ENCODE measurements at places on chromosomes 1 and 21.

GRCh38 chr1:27601771-27602461 is 2.0 kb downstream of the AHDC1 start:
- DNase-seq = no peak

DNA sequence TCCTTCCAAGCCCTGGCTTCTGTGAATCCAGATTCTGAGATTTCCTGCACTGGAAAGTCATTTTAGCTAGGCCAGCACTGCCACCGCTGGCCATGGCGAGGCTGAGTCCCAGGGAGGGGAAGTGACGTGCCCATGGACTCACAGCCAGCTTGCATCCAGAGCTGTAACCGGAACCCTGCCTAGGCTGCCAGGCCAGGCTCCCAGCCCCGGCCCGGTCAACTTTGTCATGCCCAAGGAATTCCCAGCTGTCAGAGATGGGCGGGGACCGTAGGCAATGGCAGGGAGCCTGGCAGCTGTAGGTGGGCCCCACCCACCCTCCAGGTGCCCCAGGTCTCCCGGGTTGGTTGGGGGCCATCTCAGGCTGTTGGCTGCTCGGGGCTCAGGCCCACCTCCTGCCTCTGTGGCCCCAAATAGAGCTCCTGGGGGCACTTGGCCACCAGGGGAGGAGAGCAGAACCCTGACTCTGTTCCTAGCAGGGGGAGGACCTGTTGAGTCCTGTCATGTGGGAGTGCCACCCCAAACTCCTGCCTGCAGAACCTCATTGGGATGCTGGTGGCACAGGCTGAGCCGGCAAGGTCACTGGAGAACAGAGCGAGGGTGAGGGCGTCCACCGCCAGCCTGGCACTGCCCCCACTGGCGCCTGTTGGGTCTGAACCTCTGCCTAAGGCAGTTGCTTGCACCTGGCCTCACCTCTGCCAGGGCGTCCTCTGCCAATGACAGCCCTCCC is 57.8 kb downstream of the FOXO6 start:
- no peak for DNase-seq

- DNase-seq = no peak
Observed at GRCh38 chr1:229148041-229148671, 122.8 kb upstream of the RAB4A start.

- no peak for DNase-seq
Observed at GRCh38 chr1:64871256-64871655, 95.1 kb downstream of the JAK1 start.

- DNase-seq = no peak
Observed at GRCh38 chr1:219443763-219444162, 169.1 kb downstream of the ZC3H11B start.

DNA sequence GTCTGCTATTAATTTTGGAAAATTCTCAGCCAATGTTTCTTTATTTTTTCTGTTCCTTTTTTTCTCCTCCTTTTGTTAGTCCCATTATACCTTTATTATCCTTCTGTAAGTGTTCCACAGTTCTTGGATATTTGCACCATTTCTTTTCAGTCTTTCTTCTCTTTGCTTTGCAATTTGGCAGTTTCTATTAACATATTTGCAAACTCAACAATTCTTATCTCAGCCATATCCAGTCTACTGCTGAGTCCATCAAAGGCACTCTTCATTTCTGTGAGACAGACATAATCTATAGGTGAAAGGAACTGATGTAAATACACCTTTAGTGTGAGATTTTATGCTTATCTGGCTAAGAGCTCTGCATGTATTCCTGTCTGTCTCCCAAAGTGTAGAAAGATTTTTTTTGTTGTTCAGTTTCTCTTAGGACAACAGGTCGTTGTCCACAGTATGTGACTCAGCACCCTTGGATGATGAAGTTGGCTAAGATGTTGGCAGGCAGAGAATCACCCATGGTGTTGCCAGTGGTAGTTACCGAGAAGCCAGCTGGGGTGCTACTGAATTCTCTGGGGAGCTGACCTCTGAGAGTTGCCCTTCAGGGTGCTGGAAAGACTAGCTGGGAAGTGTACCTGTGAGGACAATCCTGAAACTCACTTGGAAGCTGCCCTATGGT is 38.4 kb downstream of the LEPR start:
- DNase-seq = no peak

- DNase-seq = no peak
Observed at GRCh38 chr1:152870831-152871730, 7.0 kb upstream of the SMCP start.

DNA sequence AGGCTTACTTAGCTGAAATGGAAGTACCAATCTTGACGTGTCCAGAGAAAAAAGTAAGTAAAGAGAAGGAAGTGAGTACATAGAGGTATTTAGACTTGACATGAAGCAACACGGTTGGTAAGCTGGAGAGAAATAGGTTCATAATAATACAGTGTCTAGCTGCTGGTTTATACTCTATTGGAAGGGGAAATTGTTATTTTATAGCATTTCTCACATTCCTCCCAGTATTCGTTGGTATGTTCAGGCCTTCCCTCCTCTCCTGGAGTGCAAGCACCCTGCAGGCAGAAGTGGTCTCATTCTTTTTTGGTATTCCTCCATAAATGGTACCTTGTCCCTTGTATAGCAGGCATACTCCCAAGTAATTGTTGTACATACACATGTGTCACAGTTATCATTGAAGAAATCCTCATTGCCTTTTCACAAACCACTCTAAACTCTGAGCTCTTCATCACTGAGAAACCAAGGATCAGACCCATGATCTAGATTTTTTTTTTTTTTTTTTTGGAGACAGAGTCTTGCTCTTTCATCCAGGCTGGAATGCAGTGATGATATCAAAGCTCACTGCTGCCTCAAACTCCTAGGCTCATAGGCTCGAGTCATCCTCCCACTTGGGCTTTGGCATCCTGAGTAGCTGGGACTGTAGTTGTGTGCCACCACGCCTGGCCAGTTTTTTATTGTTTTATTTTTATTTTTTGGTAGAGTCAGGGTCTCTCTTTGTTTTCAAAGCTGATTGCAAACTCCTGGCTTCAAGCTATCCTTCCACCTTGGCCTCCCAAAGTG is 9.8 kb upstream of the IPO9 start:
- no peak for DNase-seq

DNA sequence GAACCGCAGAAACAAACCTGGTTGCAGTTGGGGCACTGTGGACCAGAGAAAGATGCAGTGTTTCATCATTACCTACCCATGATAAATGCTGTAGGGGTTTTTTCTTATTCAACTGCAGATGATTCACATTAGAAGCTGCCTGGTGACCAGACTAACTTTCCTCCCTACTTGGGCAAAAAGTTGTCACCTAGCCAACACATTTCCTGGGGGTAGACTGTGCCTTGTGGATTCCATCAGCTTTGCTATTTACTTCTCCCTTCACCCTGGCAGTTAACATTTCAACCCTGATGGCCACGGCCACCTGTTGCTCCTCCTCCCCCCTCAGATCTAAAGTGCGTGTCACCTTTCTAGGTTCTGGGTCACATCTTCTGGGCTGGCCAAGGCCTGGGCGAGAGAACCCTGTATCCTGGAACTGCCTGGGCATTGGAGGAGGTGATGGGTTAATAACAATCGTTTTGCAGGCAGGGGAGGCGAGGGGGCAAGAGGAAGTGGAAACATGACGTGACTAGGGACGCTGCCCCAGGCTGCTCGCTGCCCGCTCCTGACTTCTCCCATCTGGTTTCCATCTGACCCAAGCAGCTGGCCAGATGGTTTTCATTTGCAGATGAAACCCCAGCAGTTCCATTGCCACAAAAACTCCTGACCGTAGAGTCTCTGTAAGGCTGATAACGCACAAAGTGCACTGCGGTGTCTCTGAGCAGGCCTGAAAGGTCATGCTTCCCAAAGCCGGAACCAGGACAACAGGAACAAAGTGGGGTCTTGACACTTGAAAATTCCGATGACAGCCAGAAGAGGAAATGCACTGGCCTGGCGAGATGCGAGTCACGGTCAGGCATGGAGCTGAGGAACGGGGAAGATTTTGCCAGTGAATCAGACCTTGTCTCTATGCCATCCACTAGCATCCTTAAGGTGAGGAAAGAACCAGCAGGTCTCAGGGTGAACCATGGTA is 36.6 kb downstream of the CAPZB start:
- no peak for DNase-seq

- no peak for DNase-seq
Observed at GRCh38 chr1:52911541-52911940, 10.0 kb downstream of the ECHDC2 start.

GRCh38 chr1:200911361-200911760 is 16.7 kb downstream of the INAVA start:
- no peak for DNase-seq

DNA sequence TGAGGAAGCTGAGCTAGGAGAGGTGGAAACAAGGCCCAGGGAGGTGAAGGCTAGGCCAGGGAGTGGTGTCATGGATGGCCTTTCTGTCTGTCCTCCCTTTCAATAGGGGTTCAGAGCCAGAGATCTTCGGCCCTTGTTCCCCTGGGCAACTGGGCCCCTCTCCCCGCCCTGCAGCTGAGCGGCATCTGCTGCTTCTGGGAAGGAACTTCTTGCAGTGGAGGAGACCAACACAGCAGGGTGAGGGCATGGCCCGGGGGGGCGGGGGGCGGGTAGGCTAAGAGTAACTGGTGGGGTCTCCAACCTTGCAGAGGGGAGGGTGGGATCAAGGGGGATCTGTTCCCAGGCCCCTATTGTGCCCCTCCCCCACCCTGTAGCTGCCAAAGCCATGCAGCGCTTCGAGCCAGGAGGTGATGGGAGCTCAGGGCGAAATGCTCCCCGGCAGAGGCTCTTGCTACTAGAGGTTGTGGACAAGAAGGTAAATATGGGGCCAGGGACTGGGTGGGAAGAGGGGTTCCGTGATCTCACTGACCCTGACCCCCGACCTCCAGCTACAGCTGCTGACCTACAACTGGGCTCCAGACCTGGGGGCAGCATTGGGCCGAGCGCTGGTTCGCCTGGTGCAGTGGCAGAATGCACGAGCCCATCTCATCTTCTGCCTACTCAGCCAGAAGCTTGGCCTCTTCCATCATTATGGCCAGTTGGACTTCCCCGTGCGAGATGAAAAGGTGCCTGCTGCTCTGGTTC is 11.7 kb downstream of the HYI start:
- DNase-seq = no peak

DNA sequence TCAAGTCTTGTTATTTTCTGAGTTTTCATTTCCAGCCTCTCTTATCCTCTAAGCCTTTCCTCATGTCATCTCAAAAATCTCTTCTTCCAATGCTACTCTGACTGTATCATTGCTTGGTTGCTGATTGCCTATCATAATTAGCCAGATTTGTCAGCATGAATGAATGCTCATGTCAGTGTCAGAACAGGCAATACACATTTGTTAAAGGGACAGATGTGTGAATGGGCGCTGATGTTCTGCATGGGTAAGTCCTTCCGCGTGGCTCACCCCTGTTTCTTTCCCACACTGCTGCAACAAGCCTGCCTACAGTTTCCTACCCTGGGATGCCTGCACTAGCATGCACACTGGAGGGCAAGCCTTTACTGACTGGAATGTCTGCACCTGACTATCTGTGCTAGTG is 100.6 kb downstream of the RHOU start:
- no peak for DNase-seq

DNA sequence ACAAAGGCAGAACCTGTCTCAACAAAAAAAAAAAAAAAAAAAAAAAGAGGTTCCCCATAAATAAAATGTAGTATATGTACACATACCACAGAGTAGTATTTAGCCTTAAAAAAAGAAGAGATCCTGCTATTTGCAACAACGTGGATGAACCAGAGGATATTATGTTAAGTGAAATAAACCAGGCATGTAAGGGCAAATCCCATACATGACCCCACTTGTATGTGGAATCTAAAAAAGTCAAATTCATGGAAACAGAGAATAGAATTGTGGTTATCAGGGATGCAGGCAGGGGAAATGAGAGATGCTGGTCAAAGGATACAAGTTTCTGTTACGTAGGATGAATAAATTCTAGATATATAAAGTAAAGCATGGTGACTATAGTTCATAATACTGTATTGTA is 16.7 kb downstream of the SLC44A3 start:
- DNase-seq = no peak

DNA sequence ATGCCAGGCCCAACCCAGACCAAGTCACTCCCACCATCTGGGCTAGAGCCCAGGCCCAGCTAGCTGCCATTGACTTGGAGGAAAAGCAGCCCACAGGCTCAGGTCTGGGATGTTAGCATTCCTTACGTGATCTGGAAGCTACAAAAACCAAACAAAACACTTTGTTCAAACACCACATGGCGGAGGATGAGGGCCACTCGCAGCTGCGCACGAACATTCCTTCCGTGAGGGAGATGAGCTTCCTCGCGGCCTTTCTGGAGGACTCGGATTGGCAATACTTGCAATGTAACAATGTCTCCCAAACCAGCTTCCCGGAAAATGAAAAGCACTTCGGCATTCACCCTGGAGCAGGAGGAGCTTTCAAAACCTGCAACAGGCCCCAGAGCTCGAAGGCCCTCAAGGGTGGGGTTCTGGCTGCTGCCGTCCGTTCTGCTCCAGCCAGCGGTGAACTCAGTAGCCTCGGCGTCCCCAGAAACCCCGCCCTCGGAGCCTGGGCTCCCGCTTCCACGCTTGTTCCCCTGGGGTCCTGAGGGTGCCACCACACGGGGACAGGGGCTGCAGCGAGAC is 40.5 kb downstream of the COL6A1 start:
- no peak for DNase-seq

GRCh38 chr21:14773777-14774345 is 227.7 kb upstream of the SAMSN1 start:
- peak; percentile 3 for DNase-seq

GRCh38 chr21:24705201-24705600 is 902.1 kb downstream of the MRPL39 start:
- no peak for DNase-seq

GRCh38 chr1:117605164-117605773 is 579 bp upstream of the TENT5C start:
- DNase-seq = no peak

DNA sequence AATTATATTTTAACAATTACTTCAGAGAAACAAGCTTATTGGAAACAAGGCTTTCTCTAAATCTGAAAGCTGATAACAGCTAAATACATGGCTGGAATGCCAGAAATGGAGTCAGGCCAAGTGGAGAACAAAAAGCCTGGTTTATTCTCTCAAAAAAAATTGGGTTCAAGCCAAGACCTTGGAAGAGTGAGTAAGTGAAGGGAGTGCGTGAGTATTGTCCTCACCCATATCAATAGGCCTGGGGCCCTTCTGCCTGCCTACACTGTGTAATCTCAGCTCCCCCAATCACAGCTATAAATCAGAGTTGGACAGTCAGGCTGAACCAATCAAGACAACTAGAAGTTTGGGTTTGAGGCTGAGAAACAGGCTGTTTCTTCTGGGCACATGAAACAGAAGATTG is 7.4 kb downstream of the KYAT3 start:
- DNase-seq = no peak

DNA sequence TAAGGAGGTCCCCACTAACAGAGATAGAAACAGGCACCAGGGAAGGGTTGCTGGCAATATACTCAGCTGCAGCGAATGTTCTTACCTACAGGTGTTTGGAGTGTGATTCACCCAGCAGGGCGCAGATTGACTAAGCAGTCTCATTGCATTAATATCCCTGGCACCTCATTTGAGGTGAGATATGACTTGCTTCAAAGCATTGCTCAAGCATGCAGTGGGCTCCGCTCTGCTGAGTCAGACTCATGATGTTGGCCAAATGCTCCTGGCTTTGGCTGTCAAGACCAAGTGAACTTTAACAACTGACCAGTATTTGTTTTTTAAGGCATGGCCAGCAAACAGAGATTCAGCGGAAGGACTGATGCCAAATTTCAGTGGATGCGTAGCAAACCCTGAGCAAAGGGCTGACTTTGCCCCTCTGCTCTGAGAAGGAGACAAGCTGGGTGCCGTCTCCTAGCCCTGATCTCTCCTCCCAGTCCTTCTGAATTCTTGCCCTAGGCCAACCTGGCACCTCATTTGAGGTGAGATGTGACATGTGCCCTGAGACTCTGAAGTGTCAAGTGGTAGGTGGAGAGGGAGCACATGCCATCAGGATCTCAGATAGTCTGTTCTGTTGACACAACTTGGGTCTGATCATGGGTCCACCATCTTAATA is 187.1 kb upstream of the COA6 start:
- DNase-seq = no peak

Measured in stimulated activated CD8-positive, alpha-beta memory T cell treated with anti-CD3 and anti-CD28 coated beads, Interleukin-12 subunit alpha, Interleukin-12 subunit beta, amount 100 ng/mL, for 4 hours (primary cell).